ENCODE measurements at places on chromosomes 3 and 15.

GRCh38 chr15:62403164-62403809, 238.2 kb upstream of the C2CD4B start:
- no peaks in the 10 kb centered on the region for H3K36me3 ChIP-seq
- H3K27me3 ChIP-seq, result no peaks in the 10 kb centered on the region
- H3K27ac ChIP-seq, result no peak overlapping the region

DNA sequence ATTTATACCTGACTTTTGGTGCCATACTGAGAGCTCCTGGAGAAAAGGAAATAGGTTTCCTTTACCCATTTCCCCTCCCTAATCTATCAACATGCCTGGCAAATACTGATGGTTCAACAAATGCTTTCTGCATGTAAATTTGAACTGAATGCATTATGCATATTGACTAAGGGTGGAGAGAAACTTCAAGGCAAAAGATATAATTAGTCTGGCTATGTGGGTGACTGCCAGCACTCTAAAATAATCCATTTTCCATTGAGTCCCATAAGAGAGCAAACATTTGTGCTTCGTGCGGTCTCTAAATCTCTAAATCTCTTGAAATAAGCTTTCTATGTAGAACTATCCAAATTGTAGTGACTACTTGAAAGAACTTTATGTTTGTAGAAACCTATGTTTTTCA, 451.3 kb upstream of the LMCD1 start:
- no peak for DNase-seq
- no peak overlapping the region for H3K27ac ChIP-seq
- H3K27me3 ChIP-seq, result no peaks in the 10 kb centered on the region
- H3K36me3 ChIP-seq, result no peaks in the 10 kb centered on the region

DNA sequence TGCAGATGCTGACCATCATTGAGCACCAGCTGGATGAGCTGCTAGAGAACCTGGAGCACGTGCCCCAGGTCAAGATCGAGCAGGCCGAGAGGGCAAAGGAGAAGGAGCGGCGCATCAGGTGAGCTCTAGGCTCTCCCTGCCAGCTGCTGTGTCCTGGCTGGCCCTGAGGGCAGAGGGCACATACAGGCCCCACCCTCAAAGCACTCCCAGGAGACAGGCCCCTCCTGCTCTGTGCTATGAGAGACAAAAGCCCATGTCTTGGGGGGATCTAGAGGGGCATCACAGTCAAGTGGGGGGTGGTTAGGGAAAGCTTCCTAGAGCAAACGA, 39.5 kb downstream of the CFAP100 start:
- no peaks in the 10 kb centered on the region for H3K27me3 ChIP-seq
- H3K36me3 ChIP-seq, result peaks cover 3% of the 10 kb centered on the region
- no peak for DNase-seq
- H3K27ac ChIP-seq, result no peak overlapping the region
- no peaks in the 10 kb centered on the region for H3K4me1 ChIP-seq
- H3K4me3 ChIP-seq, result no peak overlapping the region

GRCh38 chr3:146345900-146346299, 95.0 kb upstream of the PLSCR4 start:
- H3K4me3 ChIP-seq, result no peak overlapping the region
- no peak overlapping the region for H3K27ac ChIP-seq
- H3K36me3 ChIP-seq, result no peaks in the 10 kb centered on the region
- H3K4me1 ChIP-seq, result no peaks in the 10 kb centered on the region
- H3K27me3 ChIP-seq, result no peaks in the 10 kb centered on the region
- no peak for DNase-seq

- H3K4me1 ChIP-seq, result no peaks in the 10 kb centered on the region
- H3K27me3 ChIP-seq, result no peaks in the 10 kb centered on the region
- no peak overlapping the region for H3K4me3 ChIP-seq
These were observed 56.9 kb upstream of the C3orf49 start for GRCh38 chr3:63762180-63762579.

GRCh38 chr3:146715170-146715569, 110.0 kb upstream of the PLSCR5 start:
- H3K27me3 ChIP-seq, result no peaks in the 10 kb centered on the region
- no peak overlapping the region for H3K4me3 ChIP-seq
- no peaks in the 10 kb centered on the region for H3K36me3 ChIP-seq
- H3K4me1 ChIP-seq, result peaks cover 2% of the 10 kb centered on the region

GRCh38 chr3:155766206-155766605, 21.3 kb upstream of the PLCH1 start:
- H3K4me3 ChIP-seq, result no peak overlapping the region
- no peak for DNase-seq
- H3K4me1 ChIP-seq, result no peaks in the 10 kb centered on the region
- no peak overlapping the region for H3K27ac ChIP-seq
- H3K27me3 ChIP-seq, result no peaks in the 10 kb centered on the region

DNA sequence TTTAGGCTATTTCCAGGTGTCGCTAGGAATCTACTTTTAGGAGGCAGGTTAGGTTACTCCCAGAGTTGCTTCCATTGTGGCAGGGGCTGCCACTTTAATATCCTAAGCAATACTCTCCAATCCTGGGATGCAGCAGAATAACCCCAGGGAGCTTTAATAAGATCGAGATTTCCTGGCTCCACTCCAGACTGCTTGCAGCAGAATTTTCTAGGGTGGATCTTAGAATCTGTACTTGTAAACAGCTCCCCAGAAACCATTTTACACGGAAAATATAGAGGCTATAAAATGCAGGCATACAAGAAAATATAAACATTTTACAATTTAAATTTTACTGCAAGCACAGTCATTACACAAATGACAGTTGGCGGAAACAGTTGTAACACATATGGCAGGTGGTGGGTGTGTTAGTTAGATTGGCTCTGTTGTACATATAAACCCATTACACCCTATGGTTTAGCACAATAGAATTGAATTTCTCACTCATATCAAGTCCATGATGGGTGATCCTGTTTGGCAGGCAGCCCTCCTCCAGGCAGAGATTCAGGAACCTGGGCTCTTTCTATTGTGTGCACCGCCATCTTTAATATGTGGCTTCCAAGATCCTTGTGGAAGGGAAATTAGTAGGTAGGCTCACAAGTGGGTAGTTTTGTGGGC, 35.0 kb upstream of the TNFAIP8L3 start:
- H3K36me3 ChIP-seq, result no peaks in the 10 kb centered on the region
- peaks cover 26% of the 10 kb centered on the region for H3K4me1 ChIP-seq
- H3K27ac ChIP-seq, result no peak overlapping the region
- H3K27me3 ChIP-seq, result no peaks in the 10 kb centered on the region
- no peak for DNase-seq
- no peak overlapping the region for H3K4me3 ChIP-seq

DNA sequence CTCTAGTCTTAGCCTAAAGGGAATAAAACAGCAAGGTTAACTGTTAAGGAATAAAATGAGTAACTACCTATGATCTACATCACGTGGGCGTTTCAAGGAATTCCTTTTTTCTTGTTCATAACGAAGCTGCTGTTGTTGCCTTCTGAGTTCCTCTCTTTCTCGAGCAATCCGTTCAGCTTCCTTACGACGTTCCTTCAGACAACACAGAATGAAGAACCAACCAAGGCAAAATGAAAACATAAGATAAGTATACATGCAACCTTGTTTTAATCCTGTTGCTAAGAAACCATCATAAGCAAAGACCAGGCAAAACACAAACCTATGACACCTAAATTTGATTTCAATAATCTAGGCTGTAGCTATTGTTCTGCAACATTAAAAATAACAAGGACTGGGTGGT, 44.1 kb downstream of the SLTM start:
- H3K4me1 ChIP-seq, result no peaks in the 10 kb centered on the region
- peaks cover 62% of the 10 kb centered on the region for H3K36me3 ChIP-seq
- DNase-seq, result no peak

DNA sequence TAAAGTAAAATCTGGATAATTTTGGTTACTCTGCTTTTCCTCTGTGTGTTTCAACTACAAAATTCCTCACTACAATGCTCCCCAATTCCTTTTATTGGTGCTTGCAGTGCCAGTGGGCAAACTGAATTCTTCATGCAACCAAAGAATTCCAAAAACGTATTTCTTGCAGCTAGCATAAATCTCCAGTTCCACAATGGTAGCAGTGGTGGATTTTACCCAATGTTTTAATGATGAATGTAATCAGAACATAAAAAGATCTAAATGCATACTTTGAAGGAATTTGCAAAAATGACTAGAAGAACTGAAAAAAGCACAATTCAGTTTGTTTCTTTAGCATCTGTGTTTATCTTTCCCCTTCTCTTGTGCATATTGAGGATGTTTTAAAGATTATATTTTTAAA, 359.6 kb upstream of the TPRG1 start:
- H3K4me1 ChIP-seq, result no peaks in the 10 kb centered on the region
- H3K36me3 ChIP-seq, result no peaks in the 10 kb centered on the region
- no peak overlapping the region for H3K4me3 ChIP-seq
- no peak for DNase-seq
- H3K27me3 ChIP-seq, result no peaks in the 10 kb centered on the region

GRCh38 chr15:101781928-101782327, 21.4 kb upstream of the OR4F6 start:
- H3K4me1 ChIP-seq, result no peaks in the 10 kb centered on the region
- no peaks in the 10 kb centered on the region for H3K36me3 ChIP-seq
- H3K4me3 ChIP-seq, result no peak overlapping the region
- DNase-seq, result no peak
- no peaks in the 10 kb centered on the region for H3K27me3 ChIP-seq
- H3K27ac ChIP-seq, result no peak overlapping the region
